Kidney tubule cell (primary cell): ENCODE measurements at places on chromosomes 2 and 18.

DNA sequence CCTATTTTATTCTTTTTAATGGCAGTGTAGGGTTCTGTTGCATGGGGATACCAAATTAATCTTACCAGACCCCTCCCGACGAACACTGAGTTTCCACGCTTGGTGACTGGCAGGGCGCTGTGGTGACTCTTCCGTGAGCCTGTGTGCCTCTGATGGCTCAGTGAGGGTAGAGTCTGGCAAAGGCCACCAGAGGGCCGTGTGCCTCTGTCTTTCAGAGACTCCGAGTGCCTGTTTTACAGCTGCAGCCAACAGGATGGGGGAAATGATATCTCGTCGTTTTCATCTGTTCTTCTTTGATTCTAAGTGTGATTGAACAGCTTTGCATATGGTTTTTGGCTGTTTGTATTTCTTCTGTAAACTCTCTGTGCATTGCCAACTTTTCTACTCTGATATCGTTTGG lies 99.8 kb downstream of the ZNF236 start:
- DNase-seq = peak; percentile 50

DNA sequence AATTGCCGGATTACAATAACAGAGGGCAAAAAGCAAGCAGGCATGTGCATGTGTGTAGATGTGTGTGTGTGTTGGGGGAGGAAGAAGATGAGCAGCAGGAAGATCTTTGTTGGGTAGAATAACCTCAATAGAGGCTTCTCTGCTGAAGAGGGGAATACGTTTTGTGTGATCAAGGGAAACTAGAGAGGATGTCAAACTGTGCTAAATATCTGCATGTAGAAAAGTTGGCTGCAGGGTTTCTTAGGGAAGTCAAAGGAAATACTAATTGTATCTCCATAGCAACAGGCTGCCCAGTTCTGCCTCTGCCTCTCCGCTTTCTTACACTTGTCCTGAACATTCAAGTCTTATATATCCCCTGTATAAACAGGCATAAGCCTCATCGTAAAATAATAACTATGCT lies 190.1 kb upstream of the RND3 start:
- DNase-seq = no peak

GRCh38 chr2:53854678-53855077 lies 5.1 kb downstream of the GPR75 start:
- DNase-seq = no peak

GRCh38 chr18:7844017-7844416 lies 276.9 kb downstream of the PTPRM start:
- DNase-seq = no peak

- no peak for DNase-seq
These were observed 80.3 kb downstream of the MAPRE2 start for GRCh38 chr18:35121531-35121930.

DNA sequence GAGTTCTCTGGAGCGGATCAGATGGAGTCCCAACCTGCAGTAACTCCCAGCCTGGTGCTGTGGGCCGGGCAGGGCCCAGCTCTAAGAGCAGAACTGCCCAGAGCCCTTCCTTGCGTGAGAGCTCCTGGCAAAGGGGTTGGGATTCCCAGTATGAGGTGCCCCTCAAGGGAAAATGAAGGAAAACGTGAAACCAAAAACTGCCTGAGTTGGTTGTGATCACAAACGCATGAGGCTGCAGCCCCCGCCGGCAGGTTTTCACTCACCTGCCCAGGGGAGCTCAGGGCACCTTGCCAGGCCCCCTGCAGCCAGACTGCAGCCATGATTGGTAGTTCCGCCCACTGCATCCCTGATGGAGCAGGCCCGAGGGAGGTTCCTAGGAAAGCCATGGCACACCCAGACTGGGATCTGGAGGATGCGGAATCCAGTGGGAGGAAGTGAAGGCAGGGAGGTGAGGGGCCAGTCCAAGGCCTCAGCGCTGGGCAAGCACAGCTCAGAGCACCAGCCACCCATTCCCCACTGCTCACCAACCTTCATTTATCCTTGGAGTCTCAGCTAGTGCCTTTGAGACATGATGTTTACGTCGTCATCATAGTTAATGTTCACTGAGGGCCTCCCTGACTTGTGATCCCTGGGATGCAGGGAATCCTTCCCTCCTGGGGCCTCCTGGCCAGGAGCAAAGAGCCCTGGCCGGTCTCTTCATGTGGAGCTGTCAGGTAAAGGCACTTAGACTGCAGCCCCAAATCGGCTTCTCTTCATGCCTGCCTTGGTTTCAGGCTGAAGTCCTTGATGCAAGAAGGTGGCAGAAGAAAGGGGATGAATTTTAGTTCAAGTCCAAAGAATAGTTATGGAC lies 103.2 kb downstream of the INHBB start:
- DNase-seq = peak; percentile 30

DNA sequence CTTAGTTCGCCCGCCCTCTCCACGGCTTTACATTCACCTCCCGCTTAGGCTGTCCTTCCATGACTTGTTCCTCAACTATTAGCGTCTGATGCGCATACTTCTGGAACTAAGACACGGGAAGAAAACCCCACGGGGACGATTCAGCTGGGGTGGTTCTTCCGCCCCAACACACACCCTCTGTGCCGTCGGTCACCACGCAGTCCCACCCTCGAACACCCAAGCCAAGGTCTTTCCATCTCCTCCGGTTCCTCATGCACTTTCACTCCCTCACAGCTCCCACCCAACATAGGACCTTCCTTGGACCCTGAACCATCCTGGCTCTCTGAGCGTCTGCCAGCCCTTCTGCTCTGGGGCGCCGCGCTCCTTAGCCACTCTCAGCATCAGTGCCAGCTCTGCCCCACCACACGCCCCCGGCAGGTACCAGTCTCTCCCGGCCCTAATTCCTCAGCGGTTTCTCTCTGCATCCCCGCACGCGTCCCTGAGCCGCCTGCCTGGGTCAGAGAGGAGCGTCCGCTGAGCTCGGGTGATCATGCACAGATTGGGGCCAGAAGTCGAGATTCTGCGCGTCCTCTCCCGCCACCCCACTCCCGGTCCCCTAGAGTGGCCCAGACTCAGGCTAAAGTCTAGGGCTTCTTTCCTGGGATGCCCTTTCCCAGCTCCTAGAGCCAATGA lies 522 bp upstream of the SRD5A2 start:
- DNase-seq = no peak

- no peak for DNase-seq
These were observed 266.9 kb downstream of the TWIST2 start for GRCh38 chr2:239114616-239115265.

DNA sequence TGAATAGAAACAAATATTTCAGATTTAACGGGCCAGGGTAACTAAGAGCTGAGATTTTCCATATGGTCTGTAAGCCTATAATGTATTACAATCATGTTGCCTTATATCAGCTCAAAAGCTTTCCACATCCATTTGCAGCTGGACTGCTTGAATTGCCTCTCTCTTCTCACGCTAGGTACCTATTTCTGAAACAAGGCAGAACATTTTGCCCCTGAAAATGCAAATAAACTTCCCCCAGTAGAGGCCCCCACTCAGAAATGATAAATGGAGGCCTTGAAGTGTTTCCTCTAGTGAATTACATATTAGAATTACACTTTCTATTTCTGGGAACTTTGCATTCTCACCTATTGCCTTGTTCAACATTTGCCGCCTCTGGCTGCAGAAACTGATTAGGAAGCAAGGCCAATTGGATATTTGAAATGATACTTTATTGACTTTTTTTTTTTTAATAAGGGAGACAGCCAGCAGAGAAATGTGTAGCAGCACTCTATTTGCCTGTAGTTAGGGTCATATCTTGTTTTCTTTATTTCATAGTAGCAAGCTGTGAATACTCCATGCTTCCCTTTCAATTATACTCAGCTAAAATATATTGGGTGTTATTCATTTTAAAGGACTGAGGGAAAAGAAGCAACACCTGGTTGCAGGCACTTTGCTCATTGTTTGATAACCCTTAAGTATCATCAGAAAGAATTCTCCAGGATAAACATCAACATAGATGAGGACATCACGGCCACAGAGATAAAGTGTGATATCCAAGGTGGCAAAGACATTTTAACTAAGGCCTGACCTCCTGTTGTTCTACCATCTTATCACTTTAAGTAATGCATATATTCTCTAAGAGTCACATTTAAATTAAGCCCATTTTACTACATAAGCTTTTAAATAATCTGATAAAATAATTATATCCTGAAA lies 505.5 kb downstream of the LRRTM4 start:
- DNase-seq = no peak

- peak; percentile 61 for DNase-seq
These were observed 237.0 kb downstream of the IKZF2 start for GRCh38 chr2:212914392-212914791.

DNA sequence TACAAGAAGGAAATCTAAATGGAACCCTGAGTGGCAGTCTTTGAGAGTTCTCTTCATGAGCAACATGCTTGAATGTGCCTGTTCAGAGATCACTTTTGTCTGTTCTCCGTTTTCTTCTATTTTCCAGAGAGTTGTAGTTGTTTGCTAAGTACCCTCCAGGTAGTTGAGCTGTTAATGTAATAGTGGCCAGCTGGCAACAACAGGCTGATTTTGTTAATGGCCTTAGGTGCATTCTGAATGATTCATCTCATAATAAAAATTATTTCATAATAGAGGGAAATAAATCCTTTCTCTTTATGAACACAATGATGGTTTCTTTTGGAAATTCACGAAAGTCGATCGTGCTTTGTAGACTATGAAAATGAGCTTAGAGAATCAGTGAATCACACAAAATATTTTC lies 136.8 kb downstream of the LRP1B start:
- no peak for DNase-seq

- peak; percentile 64 for DNase-seq
These were observed 651.1 kb upstream of the ID2 start for GRCh38 chr2:8030573-8031303.

GRCh38 chr2:162153608-162154224 lies 1.7 kb upstream of the GCG start:
- DNase-seq = peak; percentile 70

DNA sequence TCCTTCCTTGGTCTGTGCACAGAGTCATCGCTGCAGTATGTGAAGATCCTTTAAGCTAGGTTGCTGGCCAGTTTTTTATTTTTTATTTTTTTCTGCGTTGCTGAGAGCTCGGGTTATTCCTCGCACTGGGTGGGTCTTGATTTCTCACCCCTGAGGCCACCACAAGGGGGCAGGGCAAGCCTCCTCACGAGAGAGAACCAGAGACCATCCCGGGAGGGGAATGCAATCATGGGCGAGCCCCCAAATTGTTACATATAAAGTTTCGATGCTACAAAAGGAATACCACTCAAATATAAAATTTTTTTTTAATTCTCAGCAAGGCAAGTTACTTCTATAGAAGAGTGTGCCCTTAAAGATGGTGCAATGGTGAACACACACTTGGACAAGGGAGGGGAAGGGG lies 24.9 kb downstream of the HTR2B start:
- DNase-seq = no peak

DNA sequence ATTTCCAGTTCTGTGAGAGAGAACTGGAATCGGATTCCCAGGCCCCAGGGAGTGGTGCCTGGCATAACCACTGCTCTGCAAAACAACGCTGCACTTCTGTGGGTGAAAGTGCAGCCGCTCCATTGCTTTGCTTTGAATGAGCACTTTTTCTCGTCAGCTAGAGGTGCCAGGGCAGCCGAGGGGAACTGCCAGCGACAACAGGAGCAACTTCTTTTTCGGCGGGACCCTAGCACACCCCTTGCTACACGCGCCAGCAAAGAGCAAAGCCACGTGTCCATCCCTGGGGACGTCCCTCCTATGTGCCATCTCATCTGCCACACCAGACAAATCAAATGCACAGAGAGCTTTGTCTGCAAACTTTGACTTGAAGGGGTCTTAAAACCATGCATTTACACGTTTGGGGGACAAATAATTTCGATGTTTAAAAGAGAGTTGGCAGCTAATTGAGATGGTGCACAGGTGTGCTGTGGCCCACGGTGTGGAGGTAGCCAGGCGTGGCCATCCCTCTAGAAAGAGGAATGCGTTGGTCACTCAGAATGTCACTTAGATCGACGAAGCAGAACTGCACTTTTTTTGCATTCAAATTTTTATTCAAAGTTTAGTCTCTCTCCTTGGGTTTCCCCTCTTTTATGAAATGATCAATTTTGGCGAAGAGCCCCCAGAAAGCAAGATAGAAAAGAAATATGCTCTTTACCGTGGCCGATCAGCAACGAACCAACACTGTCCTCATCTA lies 151.8 kb downstream of the MBP start:
- peak; percentile 30 for DNase-seq

GRCh38 chr18:9025091-9025838 lies 77.2 kb upstream of the NDUFV2 start:
- DNase-seq = peak; percentile 67

DNA sequence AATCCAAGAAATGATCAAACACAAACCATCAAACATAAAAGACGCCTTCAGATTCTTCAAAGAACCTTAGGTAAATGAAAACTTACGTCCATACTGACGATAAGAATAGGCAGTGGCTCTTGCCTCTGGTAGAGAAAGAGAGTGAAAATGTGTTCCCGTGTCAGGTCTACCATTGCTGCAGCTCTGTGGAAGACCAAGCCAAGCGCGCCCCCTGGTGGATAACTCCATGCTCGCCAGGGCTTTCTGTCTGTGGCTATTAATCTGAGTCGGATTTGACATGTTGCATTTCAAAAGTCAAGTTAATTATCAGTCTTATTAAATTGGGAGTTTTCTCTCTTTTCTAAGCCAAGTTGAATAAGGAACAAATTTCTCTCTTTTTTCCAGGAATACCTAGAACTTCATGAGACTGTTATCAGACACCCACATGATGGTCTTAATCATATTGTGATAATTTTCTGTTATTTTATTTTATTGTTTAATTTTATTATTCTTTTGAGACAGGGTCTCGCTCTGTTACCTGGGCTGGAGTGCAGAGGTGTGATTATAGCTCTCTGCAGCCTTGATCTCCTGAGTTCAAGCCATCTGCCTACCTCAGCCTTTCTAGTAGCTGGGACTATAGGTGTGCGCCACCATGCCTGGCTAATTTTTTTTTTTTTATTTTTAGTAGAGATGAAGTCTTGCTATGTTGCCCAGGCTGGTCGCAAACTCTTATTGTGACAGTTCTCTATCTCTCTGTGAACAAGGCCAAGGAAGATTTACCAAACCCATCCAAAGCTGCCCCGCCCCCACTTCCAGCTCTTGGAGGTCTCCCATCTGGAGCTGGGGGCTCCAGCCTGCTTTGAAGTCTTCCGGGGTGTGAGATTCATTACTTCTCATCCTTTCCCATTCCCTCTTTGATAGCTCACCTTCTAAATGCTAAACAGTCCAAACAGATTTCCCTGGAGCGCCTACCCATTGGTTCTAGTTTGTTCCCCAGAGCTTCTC lies 15.8 kb upstream of the ZAP70 start:
- peak; percentile 76 for DNase-seq

DNA sequence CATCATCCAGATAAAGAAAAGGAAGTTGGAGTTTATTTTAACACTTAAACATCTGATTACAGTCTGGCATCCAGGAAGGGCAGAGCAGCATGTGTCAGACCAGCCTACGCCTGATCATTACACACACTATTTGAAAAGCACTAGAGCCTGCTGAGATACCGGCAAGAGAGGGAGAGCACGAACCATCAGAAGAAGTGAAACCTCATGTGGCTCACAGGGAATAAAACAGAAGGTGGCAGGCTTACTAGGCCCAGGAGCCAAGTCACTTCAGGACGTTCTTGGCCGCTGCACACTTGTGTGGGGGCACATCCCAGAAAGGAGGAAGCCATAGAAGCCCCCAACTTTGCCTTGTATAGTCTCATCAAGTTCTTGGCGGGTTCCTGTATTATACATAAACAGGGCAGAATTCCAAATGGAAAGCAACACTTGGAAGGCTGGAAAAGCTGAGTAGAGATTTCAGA lies 105.5 kb downstream of the UGGT1 start:
- no peak for DNase-seq
